ENCODE measurements at places on chromosomes 11 and 22. TPM values are rescaled to one million over a fixed set of nuclear protein-coding genes. Genes with fewer than 3 reads are reported as not detected.

DNA sequence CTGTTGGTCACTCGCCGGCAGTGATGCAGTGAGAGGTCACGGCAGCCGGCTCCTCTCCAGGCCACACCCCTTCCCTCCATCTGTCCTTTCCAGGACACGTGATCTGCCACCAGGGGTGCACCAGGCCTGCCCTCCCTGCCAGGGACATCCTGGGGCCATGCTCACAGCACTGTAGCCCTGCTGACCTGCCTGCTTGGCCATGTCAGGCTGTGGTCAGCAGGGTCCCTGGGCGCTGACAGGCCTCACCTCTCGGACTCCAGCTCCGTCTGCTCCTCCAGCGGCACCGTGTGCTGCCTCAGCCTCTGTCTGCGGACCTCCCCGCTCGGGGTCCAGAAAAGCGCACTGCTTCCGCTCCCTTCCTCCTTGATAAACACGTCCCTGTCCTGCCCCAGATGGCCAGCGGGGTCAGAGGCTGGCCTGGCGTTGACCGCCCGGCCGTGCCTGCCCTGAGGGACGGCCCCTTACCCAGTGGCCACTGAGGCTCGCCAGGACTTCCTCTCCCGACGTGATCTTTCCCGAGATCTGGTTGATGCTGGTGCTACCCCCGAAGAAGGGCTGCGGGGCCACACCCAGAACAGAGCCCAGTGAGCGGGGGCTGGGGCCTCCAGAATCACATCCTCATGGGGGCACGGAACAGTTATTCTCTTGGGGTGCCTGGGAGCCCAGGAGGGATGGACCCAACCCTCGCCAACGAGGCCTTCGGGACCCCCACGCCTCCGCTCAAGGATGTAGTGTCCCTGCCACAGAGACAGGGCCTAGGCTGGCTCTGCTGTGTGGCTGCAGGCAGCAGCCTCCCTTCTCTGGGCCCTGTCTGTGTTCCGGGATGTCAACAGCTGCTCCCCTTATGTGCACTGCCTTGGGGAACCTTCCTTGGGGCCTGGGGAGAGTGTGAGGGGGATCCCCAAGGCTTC lies 36.3 kb upstream of the CARS1 start:
- DNase-seq = no peak

GRCh38 chr11:70566768-70567530 lies 168.6 kb downstream of the CTTN start:
- no peak for DNase-seq

GRCh38 chr22:45218976-45219375 lies 21.7 kb downstream of the KIAA0930 start:
- DNase-seq = no peak

GRCh38 chr22:37549704-37550059 lies 10.6 kb upstream of the CDC42EP1 start:
- no peak for DNase-seq

GRCh38 chr22:19811211-19811621 lies 43.5 kb downstream of the GNB1L start:
- DNase-seq = no peak

- DNase-seq = no peak
Measured at GRCh38 chr11:110113505-110113904, 20.3 kb downstream of the ZC3H12C start.

GRCh38 chr11:61691380-61692156 lies 11.4 kb downstream of the DAGLA start:
- DNase-seq = peak; percentile 28

GRCh38 chr22:48138855-48139254 lies 1376.4 kb downstream of the TBC1D22A start:
- DNase-seq = no peak

GRCh38 chr22:31937341-31937740 lies 7.0 kb upstream of the YWHAH start:
- DNase-seq = no peak

DNA sequence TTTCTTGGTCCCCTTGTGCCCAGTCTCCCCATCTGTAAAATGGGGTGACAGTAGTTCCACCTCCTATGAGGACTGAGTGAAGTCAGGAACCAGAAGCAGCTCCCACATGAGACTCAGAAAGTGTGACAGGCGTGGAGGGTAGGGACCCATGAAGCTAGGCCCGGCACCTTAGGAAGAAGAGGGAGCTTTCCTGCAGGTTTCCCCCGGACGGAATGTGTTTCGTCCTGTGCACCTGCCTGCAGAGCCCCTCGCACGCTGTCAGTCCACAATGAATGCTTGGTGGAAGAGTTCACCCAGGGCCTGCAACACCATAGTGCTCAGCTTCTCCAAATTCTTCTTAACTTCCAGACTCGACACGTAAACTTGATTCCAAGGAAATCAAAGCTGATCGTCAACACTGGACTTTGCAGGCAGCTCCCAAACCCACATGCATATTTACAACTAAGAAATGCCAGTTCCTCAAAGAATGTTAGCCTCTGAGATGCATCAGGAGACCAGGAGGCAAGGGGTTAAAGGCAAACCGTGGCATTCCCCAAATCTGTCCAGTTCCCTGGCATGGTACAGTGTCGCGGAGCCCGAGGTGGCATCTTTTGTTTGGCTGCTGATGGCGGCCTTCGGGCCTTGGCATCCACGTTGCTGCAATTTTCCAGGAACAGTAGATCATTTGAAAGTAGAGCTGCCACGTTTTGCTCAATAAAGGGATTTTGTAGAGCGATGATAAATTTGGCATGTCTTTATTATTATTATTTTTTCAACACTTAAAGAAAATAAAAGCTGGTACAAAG lies 15.4 kb downstream of the LRP5 start:
- DNase-seq = no peak

DNA sequence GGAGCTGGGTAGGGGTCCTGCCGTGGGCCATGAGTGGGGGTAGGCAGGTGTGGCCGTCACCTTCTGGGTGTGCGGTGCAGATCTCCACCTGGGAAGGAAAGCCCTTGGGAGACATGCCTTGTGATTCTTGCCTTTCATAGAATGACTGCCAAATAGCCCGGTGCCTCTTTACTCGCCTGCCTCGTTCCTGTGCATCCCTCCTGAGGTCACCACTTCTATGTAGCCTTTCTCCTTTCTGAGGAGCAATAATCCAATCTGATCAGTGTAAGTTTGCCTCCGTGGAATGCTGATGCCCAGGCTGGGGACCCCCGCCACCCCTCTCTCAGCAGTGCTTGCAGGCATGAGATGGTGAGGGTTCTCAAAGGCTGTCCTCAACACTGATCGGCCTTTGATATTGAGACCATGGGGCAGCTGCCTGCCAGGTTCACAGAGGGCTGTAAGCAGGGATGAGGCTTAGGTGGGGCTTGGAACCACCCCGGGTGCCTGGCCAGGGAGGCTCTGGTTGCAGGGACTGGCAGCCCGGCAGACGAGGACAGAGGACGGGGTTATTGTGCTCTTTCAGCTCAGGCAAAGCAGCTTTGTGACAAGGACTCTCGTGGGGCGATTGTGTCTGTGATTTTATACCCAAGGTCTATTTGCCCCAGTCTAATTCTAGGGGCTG lies 86.1 kb upstream of the WNT7B start:
- peak; percentile 45 for DNase-seq

DNA sequence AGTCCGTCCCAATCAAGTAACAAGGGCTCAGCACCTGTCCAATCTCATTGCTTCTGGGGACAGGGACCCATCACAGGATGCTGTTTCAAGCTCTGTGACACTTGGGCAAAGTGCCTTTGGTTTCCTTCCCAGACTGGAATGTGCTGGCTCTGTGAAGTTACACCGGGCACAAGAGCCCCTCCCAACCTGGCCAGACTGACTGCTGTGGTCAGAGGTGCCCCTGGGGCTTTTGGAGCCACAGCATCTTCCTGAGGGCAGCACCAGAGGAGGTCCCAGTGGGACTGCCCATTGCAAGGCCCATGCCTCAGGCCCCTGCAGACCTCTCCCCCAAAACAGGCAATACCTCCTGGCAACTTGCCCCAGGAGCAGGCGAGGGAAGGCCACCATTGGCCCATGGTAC lies 155.2 kb upstream of the GRK3 start:
- no peak for DNase-seq

- no peak for DNase-seq
Measured at GRCh38 chr22:25114369-25115362, 85.0 kb upstream of the CRYBB3 start.

DNA sequence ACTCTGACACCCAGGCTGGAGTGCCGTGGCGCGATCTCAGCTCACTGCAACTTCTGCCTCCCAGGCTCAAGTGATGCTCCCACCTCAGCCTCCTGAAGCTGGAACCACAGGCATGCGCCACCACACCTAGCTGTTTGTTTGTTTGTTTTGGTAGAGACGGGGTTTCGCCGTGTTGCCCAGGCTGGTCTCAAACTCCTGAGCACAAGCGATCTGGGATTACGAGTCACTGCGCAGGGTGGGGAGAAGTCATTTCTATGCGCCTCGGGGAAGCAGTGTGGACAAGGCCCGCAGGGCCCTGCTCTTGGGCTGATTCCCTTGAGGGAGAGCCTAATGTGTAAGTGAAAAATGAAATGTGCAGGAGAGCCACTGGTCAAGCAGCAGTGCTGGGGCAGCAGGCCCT lies 19.6 kb upstream of the SEPTIN5 start:
- no peak for DNase-seq

GRCh38 chr11:15988693-15989231 lies 367.6 kb downstream of the SOX6 start:
- peak; percentile 51 for DNase-seq

DNA sequence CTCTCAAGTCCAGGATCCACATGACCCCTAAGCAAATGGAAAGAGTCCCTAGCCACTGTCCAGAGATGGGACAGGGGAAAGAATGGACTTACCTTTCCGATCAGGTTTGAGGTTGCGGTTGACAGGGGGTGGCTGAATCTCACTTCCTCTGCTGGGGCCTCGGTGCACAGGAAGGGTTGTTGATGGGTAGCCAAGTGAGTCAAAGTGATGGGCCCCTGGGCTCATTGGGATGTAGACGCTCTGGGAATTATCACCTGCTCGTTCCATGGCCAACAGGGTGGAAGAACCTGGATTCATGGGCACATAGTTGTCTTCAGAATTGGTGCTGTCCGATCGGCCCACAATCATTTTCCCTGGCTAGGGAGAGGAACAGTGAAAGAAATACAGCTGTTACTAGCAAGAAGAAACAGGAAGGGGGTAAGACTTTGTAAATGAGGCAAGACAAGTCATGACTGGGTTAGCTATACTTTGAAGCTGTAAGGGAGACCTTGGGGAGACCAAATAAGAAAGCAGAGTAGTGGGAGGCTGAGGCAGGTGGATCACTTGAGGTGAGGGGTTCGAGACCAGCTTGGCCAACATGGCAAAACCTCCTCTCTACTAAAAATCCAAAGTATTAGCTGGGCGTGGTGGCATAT lies 34.7 kb downstream of the USP35 start:
- no peak for DNase-seq

- DNase-seq = no peak
Measured at GRCh38 chr22:46855681-46856080, 93.2 kb downstream of the TBC1D22A start.

- DNase-seq = peak; percentile 76
Measured at GRCh38 chr22:31496735-31497146, 405 bp downstream of the SFI1 start.

GRCh38 chr11:48307760-48308386 lies 1.9 kb downstream of the OR4S1 start:
- no peak for DNase-seq

DNA sequence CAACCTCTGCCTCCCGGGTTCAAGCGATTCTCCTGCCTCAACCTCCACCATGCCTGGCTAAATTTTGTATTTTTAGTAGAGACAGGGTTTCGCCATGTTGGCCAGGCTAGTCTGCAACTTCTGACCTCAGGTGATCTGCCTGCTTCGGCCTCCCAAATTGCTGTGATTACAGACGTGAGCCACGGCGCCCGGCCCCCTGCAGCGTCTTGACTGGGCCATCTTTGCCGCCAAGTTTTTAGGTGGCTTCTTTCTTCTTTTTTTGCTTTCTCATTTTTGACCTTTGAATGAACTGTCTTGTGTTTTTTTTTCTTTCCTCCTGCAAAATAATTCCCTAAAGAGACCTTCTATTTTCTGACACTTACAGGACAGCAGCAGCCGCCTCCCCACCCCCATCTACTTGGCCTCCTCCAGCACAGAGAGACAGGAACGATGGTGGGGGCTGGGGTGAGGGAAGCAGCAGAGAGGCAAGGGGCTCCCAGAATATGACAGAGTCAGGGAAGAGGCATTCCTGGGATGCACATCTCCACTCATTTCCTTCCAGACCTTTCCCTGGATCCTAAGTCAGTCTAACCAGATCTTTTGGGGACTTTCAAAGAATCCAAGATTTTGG lies 92.6 kb upstream of the ALX4 start:
- no peak for DNase-seq

GRCh38 chr11:123570939-123571580 lies 83.4 kb downstream of the SCN3B start:
- DNase-seq = no peak

DNA sequence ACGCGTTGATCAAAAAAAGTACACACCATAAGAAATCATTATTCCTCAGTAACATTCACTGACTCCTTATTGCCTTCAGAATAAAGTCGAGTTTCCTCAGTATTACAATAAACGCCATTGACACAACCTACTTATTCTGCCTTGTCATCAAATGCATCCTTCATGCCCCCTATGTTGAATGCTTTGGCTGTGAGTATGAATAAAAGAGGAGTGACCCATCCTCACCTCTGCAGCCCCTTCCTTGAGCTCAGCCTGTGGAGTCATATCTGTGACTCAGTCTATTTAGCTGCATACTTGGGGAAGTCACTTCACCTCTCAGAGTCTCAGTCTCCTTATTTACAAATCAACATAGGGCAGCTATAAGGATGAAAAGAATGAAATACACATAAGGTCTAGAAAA lies 65.1 kb downstream of the USP35 start:
- no peak for DNase-seq

DNA sequence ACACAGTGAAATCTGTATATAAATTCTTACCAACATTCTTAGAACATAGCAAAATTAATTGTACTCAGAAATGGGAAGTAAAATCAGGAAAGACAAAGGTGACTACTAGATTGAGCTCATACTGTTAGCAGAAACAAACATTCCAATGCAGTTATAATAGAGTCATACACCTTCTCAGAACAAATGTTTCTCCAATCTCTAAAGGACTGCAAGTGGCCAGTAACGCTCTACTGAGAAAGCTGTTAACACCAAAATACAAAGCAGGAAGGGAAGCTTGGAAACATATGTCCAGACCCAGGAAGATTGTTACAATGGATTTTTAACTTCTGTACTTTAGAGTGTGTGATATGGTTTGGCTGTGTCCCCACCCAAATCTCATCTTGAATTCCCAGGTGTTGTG lies 341.5 kb downstream of the LARGE1 start:
- no peak for DNase-seq

- peak; percentile 95 for DNase-seq
Measured at GRCh38 chr22:31630331-31631329, 31.4 kb downstream of the PISD start.

Gene TREH
- total RNA-seq = not detected

Gene TMEM151A
- 0.14 TPM for total RNA-seq

Gene GAL3ST1
- 0.19 TPM for total RNA-seq

Gene CCDC85B
- total RNA-seq = 29.6 TPM

Gene CRYBA4
- total RNA-seq = not detected

Gene TRPM5
- not detected for total RNA-seq

Gene POU2AF1
- 0.24 TPM for total RNA-seq

Gene RELT
- total RNA-seq = 2.3 TPM

Gene MPPED1
- total RNA-seq = not detected

Gene RAB38
- 0.70 TPM for total RNA-seq

Gene KLHDC7B
- not detected for total RNA-seq

Gene FBXO3
- 46.4 TPM for total RNA-seq

Gene KDELR3
- 4.4 TPM for total RNA-seq

Gene TMPRSS5
- 0.38 TPM for total RNA-seq

Gene OR51I1
- not detected for total RNA-seq

Gene KCNQ1
- total RNA-seq = 40.0 TPM

Gene YPEL1
- 4.4 TPM for total RNA-seq

Gene FGF4
- total RNA-seq = not detected

Gene OR4C3
- not detected for total RNA-seq

Measured in Right ventricle myocardium inferior (tissue), 1 donor.